ENCODE measurements at places on chromosomes 6 and 20.
A peak's percentile ranks its signal among the peaks of the same experiment; 100 is the strongest.

- DNase-seq = no peak
Measured at GRCh38 chr6:127053032-127053874, 65.2 kb upstream of the RSPO3 start.

GRCh38 chr6:166268431-166268830 lies 39.8 kb downstream of the PRR18 start:
- DNase-seq = no peak

DNA sequence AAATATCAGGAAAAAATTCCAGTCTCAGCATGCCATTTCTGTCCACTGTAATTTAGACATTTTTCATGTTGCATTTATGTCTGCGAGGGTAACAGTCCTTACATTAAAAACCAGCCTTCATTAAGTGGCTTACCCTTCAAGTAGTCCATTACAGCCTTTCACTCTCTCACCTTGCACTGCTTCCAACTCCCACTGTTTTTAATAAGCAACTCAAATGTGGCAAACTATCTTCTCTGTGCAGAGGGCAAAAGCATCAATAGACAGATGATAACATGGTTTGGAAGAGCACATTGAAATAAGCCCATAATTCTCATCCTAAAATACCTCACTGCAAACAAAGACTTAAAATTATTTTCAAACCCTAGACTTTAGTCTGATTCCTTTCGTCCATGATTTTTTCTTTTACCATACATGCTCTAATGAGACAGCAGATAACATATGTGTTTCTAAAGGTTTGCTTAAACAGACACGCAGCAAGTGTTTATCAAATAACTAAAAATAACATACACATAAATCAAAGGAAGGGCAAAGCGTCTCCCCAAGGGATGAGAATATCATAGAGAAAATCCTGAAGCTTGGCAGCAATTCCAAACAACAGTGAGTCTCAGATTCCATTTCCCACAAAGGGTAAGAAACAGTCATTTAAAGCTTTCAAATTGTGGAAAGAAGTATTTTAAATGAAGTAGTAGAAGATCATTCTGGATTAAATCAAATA lies 130.4 kb downstream of the PTPRK start:
- DNase-seq = no peak

- no peak for DNase-seq
Measured at GRCh38 chr20:24668791-24669190, 199.4 kb downstream of the SYNDIG1 start.

DNA sequence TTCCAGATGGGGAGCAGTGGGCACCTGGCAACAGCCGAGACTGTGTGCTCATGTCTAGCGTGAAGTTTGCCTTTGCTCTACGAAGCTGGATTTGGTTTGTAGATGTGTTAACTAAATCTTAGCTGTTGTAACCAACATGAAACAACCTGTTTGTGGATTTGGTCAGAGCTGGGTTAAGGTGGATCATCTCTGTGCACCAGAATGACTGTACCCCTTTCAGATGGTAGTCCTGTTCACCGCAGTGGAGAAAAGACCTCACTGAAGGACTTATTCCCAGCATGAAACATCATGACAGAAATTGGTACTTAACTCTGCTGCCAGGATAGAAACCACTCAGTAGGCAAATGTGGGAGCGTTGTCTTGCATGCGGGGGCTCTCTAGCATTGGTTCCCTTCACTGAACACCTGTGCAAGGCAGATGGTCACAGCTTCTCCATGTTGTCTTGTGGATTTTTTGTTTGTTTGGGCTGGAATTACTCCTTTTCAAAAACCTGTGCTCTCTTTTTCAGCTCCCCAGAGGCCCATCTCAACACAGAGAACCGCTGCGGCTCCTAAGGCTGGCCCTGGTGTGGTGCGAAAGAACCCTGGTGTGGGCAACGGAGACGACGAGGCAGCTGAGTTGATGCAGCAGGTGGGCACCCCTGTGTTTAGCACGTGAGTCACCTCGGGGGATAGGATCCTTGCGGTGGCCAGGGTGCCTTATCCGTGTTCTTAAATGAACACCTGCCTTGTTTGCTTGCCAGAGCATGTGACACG lies 19.3 kb upstream of the EFCAB8 start:
- DNase-seq = no peak

- DNase-seq = no peak
Measured at GRCh38 chr20:37270576-37271420, 9.2 kb upstream of the GHRH start.

- no peak for DNase-seq
Measured at GRCh38 chr6:54264581-54265272, 43.5 kb upstream of the TINAG start.

GRCh38 chr6:169657284-169657610 lies 44.6 kb downstream of the WDR27 start:
- no peak for DNase-seq

- no peak for DNase-seq
Measured at GRCh38 chr6:12479881-12480280, 189.7 kb downstream of the EDN1 start.

DNA sequence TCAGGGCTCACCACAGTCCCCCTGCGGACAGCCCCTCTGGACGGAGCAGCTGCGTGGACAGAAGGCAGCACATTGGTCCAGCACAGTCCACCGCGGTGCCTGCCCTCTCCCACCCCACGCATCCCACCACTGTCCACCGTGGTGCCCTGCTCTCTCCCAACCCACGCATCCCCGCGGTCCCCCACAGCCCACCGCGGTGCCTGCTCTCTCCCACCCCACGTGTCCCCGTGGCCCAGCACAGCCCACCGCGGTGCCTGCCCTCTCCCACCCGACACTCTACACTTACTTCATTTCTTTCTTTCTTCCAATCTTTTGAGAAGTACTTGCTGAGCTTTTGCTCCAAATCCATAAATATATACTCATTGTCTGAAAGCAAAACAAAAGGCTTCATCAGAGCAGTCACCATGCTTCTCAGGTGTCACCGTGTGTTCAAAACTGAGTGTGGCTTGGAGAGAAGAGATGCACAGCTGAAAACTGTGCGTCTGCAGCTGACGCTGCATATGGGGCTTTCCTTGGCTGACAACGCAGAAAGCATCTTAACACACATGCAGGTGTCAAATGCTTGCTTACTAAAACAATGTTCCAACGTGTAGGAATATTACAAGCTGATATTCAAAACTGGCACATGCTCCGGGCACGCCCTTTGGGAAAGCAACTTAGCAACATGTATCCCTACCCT lies 11.8 kb downstream of the FRMD1 start:
- no peak for DNase-seq

GRCh38 chr6:27168108-27168507 lies 79.4 kb upstream of the PRSS16 start:
- DNase-seq = no peak

GRCh38 chr6:4518506-4518905 lies 257.7 kb upstream of the CDYL start:
- DNase-seq = peak; percentile 53

GRCh38 chr6:44335631-44336030 lies 6.8 kb upstream of the SPATS1 start:
- no peak for DNase-seq

DNA sequence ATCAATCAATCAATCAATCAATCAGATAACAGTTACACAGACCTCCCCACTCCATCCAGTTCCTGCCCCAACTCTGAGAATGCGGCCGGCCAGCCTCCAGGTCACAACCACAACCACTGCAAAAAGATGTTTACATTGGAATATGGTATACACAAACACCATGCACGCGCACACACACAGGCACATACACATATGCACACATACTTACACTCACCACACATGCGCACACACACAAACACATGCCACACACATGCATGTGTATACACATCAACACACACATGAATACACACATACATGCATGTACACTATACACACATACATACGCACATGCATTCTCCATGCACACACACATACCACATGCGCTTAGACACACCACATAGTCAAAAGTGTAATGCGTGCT lies 131.1 kb downstream of the PXDC1 start:
- no peak for DNase-seq

GRCh38 chr6:130675072-130675471 lies 152.1 kb upstream of the SMLR1 start:
- DNase-seq = peak; percentile 70

DNA sequence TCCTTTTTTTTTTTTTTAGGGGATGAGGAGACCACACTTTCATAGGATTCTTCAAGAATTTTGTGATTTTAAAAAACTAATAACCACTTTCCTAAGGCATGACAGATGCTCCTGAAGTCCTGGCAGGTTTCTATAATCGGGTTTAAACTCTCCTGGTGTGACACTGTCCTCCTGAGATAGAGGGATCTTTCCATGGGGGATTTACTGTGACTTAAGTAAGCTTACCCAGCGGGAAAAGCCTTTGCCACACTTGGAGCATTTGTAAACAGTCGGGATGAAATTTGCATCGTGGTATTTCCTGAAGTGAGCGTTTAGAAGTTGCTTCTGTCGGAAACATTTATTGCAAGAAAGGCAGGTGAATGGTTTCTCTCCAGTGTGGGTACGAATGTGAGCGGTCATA lies 16.6 kb downstream of the CTCFL start:
- no peak for DNase-seq

- no peak for DNase-seq
Measured at GRCh38 chr20:2867081-2867864, 6.0 kb upstream of the PTPRA start.

- no peak for DNase-seq
Measured at GRCh38 chr6:44207966-44208365, 8.8 kb upstream of the MYMX start.

DNA sequence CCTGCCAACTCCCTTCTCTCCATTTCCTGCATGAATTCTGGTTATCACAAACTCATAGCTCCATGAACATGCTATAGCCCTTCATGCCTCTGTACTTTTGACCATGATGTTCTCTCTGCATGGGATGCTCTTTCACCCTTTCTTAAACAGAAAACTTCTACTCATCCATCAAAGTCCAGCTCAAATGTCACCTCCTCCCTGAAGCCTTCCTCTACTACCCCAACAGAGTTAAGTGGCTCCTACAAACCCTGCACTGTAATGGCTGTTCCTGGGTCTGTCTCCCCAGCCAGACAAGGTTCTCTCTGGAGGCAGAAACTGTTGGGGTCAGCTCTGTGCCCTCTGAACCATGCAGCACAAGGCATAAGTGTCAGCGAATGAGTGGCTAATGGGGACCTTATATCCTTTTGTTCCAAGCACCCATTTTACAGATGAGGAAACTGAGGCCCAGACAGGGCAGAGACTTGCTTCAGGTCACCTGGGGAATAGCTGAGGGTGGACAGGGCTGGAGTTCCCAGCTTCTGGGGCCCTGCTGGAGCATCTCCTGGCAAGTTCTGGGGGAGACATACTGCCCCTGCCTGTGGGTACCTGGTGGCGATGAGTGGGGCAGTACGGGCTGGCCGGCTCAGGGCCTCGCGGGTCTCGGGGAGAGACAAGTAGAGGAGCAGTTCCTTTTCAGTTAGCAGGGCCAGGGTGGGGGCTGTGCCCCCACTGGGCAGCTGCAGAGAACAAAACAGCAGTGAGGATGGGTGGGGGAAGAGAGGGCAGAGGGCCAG lies 10.6 kb upstream of the CDK5RAP1 start:
- DNase-seq = no peak

DNA sequence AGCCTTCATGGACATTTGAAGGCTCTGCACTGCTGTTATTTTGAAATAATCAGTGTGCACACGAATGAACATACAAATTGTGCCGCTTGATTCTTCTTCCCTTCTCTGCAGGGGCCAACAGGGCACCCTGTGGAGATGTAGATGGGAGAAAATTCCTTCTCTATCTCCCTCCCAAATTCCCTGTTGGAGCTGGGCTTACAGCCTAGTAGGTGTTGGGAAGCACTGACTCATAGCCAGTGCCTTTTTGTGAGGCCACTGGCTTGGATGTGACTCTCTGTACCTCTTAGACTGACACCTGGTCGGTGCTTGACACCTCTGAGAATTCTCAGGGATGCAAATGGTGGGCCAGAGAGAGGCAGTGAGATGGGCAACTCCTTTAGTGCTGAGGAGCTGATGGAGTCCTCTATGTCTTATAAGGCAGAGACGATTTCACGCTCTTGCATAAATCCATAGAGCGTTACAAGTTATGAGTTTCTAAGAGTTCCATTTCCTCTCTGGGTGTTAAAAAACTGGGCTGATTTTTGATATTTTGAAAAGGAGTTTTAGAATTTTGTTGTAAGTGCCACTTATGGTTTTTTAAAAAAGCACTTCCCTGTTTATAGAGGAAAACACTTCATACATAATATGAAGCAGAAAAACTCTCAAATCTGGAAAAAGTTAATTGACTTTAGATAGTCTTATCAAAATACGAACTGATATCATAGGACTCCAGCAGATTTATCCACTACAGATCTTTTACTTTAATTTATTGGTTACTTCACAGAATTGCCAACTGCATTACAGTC lies 89.8 kb upstream of the MAP3K7 start:
- no peak for DNase-seq

- DNase-seq = no peak
Measured at GRCh38 chr6:160792708-160793107, 90.7 kb downstream of the PLG start.

GRCh38 chr6:45922728-45923351 lies 92.8 kb downstream of the CLIC5 start:
- DNase-seq = peak; percentile 50

DNA sequence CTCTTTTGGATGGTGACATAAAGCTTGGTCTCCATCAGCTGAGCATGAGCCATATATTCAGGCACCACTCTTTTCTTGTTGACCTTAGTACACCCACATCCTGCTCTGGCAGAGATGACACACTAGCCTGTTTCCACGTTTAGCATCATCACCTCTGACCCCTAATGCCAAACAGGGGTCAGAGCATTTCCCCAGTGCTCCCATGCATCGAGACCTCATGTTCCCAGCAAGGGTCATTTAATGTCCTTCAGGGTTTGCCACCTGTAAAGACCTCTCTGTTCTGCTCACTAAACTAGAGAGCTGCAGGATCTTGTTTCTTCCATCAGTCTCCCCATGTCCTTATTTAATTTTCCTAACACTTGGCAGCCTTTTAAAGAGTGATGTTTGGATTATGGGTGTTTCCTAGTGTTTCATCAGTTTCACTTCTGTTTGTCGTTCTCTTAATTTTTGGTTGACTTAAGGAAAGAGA lies 97.5 kb downstream of the AIG1 start:
- no peak for DNase-seq

DNA sequence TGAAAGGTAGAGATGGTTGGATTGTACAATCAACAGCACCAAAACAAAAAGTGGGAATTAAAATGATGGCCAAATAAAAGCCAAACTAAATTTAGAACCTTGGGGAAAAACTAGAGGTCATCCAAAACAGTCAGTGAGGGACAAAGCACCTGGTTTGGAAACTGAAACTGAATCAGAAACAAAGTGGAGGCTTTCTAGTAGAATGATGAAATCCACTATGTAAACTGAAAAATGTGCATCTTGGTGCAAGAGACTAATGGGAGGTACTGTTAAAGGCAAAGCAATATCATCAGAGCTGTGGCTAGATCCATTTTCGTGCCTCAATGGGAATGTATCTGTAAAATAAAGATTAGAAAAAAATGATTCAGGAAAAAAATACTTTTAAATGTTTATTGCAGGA lies 380.0 kb upstream of the GJE1 start:
- no peak for DNase-seq

DNA sequence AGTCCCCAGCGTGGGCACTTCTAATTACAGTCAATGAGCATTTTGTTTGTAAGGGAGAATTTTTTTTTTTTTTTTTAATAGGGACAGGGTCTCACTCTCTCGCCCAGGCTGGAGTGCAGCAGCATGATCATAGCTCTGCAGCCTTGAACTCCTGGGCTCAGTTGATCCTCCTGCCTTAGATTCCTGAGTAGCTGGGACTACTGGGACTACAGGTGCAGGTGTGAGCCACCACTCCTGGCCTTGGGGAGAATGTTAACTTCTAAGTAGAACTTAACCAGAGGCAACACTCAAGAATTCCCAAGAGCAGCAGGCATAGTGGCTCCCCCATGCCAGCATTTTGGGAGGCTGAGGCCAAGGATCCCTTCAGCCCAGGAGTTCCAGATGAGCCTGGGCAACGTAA lies 52.9 kb upstream of the ZNF217 start:
- DNase-seq = no peak

GRCh38 chr6:2576499-2576898 lies 174.2 kb downstream of the MYLK4 start:
- DNase-seq = no peak

All from non-pigmented ciliary epithelial cell (primary cell).